SK-MEL-5 (cell line): ENCODE measurements at places on chromosomes 16 and 17.

DNA sequence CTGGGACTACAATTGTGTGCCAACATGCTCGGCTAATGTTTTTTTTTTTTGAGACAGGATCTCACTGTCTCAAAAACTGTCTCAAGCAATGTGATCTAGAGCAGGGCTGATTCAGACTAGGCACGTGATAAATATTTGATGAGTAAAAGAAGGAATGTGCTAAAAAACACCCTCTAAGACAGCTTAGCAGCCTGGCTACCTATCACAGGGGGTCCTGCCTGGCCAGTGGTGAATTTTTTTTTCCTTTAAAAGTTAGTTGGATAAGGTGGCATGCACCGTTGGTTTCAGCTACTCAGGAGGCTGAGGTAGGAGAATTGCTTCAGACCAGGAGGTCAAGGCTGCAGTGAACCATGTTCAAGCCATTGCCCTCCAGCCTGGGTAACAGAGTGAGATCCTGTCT lies 14.8 kb upstream of the GPATCH8 start:
- DNase-seq: peak; percentile 52

DNA sequence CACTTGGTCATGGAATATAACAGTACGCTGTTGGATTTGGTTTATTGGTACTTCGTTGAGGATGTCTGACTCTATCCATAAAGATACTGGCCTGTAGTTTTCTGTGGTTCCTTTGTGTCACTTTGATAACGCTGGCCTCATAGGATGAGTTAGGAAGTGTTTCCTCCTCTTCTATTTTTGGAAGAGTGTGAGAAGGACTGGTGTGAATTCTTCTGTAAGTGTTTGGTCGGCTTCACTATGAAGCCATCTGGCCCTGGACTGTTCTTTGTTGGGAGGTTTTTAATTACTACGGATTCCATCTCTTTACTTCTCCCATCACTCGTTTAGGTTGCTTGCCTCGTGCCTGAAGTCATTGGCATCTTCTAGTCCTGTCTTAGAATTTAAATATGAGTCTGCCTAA lies 117.3 kb downstream of the OR1D5 start:
- DNase-seq: no peak

GRCh38 chr16:85851034-85851785 lies 47.8 kb upstream of the IRF8 start:
- no peak for DNase-seq

GRCh38 chr17:76578376-76578775 lies 7.3 kb downstream of the ST6GALNAC2 start:
- DNase-seq: no peak

- no peak for DNase-seq
These were observed 10.9 kb upstream of the CA4 start for GRCh38 chr17:60138769-60139437.

DNA sequence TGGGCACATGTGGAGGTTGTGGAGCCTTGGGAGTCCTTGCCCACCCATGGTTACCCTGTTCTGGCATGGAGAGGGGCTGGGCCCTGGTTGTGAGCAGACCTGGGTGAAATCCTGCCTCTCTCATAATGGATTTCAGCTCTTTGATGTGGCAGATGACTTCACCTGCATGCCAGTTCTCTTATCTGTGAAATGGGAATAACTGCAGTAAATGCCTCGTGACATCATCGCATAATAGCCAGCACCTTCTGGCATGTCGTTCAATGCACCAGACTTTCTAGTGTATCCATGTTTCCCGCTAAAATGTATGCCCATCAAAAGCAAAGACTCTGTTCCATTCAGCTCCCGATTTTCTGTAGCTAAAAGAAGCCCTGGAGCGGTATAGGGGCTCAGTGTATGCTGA lies 197.6 kb downstream of the MAF start:
- no peak for DNase-seq

DNA sequence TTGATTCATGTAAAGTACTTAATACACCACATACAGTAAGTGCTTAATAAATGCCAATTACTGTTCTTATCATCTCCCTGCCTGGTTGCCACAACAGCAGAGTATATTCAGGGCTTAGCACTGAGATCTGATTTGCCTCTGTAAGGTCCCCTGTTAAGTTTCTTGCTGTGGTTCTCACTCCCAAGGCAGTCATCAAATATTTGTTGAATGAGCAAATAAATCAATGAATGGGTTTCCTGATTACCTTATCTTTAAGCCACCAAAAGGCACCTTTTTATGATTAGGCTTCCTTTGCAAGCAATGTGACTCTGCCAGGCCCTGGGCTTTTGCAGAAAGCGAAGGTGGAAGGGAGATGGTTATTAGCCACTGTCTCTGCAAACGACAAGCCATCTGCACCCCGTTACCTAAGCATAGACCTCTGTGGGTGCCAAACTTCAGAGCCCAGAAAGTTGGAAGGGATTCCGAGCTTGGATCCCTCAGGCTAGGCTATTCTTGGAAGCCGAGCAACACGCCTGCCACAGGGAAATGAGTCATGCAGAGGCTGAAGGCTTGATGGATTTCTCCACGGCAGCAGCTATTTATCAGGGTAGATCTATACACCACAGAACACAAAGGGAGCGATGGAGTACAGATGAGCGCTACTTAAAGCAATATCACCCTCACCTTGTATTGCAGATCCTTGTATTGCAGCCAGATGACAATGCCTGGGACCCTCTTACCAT lies 102.0 kb downstream of the GRIN2A start:
- DNase-seq: peak; percentile 81

DNA sequence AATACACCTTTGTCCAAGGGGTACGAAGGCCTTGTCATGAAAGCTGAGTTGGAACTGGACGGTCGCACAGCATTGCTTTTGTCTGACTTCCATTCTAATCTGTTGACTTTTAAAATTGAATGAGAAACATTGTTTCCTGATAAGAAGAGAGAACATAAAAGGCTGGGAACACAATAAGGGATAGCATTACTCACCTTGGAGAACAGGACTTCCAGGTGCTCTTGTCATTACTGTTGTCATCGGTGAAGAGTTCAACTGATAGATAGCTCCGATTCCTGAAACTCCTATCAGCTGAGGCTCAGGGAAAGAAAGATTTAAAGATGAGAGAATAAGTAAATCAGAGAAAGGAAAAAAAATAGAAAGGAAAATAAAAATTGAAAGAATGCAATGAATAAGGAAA lies 351.1 kb downstream of the KCNJ2 start:
- no peak for DNase-seq

DNA sequence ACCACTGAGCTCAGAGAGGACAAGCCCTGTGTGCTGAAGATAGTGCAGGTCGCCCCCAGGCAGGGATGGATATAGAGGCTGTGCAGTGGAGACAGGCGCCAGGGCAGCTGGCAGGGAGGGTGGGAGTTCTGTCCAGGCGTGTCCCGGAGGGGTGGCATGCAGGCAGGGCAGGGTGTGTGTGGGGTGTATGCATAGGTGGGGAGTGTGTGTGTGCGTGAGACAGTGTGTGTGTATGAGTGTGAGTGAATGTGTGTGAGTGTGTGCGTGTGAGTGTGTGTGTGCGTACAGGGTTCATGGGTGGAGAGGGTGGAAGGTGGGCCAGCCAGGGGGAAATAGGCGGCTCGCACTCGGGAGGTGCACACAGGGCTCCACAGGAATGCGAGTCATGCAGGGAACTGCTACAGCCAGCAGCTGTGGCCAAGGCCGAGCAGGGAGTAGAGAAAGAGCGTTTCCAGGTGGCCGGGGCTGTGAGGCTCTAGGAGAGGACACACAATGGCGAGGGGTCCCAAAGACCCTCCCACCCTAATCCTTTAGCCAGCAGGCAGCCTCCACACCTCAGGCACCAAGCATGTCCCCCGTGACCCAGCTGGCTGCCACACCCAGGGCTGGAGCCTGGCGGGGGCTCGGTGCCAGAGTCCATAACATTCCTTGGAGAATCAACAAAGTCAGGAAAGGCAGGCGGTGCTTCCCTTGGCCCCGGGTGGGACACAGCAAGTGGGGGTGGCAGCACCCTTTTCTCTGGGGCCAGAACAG lies 4.6 kb downstream of the PLCD3 start:
- DNase-seq: no peak

DNA sequence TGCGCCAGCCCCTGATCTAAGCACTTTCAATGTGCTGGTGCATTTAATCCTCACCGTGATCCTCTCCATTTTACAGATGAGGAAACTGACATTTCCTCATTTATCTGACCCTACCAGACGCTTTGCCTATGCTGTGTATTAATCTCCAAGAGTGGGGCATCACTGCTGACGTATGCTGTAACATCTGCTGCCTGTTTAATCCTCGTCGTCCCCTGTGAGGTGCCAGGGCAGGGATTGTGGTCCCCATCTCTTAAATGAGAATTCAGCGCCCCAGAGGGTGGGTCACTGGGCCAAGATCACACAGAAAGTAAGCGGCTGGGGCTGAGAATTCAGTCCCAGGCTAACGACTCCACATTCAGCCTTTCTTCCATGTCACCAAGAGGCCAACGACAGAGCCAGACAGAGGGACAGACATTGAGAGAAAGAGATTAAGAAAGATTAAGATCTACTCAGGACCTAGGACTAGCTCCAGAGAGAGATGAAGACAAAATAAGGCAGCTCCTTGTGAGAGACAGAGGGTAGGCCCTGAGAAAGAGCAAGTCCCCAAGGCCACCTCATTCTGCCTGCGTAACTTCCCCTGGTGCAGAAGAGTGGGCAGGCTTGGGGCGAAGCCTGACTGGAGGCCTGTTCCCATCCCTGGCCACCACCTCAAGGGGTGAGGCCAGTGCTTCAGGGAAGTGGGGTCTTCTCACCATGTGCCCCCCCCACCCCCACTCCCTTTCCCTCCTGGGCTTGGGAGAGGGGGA lies 13.5 kb downstream of the CACNA1G start:
- DNase-seq: no peak

GRCh38 chr16:17283016-17283415 lies 187.7 kb downstream of the XYLT1 start:
- DNase-seq: no peak

DNA sequence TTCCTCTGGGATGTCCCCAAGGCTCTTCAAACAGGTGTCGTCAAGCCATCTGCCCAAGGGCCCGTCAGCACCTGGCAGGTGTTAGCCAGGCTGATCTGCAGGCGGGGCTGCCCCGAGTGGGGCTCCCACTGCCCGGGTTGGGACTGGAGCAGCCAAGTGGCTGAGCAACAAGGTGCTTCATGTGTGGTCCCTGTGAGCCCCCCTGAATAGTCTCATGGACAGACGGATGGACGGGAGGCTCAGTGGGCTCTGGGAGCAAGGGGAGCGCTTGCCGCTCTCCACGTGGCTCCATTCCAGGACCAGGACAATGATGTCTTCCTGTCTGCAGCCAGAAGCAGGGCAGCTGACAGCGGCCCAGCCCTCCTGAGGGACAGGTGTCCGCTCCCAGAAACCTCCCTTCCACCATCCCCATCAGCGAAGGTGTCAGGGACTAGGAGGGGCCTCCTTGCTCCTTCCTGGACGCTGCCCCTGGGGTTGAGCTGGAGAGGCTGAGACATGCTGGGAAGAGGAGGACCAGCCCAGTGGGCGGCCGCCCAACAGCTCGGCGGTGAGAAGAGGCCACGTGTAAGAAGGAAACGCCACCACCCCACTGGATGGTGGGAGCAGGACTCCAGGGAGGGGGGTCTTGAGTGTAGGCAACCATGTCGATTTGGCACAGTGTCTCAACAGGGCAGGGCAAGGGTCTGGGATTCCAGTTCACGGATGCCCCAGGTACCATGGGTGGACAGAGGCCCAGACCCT lies 9.6 kb downstream of the SNAI3 start:
- DNase-seq: no peak

DNA sequence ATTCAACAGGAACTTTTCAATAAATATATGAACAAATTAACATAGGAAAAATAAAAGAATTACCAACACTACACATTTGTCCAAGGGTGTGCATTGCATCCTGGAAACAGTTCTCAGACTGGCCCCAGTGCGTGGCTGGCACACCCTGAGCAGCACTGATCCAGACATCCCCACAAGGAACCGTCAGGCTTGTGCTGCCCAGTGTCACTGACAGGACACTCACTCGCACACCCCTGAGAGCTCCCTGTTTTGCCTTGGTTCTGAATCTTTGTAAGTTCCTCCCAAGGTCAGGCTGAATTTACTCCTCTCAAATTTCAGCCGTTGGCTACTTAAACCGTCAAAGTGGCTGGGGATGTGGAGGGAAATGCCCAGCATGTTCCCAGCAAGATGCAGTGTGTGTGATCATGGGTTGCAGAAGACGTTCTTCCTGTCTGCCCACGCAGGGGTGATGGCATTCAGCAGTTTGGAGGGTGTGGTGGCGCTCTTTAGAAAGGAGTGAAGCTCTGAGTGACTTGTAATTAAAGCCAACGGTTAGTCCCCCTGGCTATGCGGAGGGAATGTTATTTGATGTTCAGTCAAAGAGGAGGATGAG lies 1.7 kb downstream of the MT2A start:
- DNase-seq: peak; percentile 61

DNA sequence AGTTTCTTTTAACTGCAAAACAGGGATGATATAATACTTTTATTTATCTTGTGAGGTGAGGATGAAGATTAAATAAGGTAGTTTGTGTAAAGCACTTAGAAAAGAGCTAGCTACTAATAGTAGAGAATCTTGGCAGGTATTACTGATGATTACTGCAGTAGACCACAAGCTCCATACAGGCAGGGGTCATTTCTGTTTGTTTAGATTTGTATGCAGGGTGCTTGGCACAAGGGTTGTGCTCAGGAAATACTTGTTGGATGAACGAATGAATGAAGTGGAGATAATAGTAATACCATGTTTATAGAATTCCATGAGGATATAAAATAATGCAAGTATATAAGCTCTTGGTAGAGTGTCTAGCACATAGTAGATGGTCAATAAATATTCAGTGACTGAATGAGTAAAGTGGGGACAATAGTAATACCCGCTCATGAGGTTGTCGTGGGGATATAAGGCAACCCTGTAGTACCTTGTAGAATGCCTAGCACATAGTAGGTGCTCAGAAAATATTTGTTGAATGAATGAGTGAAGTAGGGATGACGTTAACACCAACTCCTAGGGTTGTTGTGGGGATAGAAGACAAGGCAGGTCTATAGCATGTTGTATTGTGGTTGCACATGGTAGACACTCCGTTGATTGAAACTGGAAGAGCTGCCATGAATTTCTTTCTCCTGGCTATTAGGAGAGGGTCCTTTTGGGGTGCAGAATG lies 83.0 kb downstream of the ABCC1 start:
- no peak for DNase-seq

DNA sequence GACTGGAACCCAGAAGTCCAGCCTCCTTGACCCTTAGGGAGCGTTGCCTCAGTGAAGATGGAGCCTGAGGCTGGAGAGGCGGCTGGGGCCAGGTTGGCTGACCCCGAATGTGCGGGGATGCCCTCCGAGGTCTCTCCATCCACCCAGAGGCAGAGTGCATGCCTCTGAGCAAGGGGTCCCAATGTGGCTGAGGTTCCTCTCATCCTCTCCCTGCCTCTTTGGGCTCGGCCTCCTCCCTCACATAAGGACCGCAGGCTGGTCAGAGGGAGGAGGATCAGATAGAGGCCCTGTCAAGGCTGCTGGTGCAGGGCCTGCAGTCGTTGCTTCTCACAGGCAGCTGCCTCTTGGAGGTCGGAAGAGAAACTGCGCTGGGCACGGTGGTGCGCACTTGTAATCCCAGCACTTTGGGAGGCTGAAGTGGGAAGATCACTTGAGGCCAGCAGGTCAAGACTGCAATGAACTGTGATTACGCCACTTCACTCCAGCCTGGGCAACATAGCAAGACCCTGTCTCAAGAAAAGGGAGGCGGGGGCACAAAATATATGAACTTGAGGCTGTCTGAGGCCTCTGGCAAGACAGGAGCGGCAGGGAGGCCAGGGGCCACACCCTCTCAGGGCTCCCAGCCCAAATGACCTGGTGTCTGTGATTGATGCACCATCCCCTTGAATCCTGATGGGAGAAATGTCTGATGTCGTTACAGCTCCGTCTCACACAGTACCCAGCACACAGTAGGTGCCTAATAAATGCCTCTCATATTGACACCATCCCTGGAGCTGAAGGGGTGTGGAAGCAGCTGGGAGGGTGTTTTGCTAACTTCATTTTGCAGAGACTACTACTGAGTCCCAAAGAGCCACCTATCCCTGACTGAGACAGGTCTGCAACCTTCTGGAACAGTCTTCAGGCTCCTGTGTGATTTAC lies 220.1 kb upstream of the GSE1 start:
- DNase-seq: no peak
